NCI-H1694 treated with DMSO at 0.1 percent for 48 hours (cell line): ENCODE measurements at places on chromosomes 4 and X.

DNA sequence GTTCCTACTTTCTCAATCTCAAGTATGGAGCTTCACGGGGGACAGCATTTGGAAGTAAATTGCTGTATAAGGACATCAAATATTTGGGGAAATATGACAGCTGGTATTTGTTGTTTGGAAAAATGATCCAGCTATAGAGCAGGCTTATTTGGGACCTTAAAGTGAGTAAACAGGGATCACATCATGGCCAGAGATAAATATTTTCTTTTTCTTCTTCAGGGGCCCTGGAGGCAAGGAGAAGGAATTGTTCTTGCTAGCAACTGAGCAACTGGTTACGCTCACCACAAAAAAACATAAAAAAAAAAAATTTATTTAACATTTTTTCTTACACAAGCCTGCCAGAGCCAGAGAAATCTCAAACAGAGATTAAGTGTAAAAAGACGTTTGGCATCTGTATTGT, 277.2 kb upstream of the UGT8 start:
- DNase-seq: no peak

- DNase-seq: no peak
Measured at GRCh38 chr4:85142451-85142850, 176.0 kb upstream of the WDFY3 start.

- no peak for DNase-seq
Measured at GRCh38 chrX:66919280-66919832, 280.5 kb upstream of the EDA2R start.

DNA sequence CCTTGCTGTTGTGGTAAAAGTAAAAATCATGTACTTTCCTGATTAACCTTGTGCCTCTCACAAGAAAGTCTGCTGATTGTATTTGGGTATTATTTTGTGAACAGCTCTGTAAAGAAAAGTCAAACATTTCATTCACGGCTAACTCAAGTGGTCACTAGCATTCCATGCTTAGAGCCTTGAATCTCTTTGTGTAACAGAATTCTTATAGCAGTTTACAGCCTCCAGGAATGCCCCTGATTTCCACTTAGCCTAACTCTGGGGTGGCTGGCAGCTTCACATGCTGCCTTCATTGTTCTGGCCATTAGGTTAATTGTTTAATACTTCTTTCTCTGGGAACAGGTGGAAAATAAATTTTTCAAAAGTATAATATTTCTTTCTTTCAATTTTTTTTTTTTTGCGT, 226.7 kb downstream of the RBMX2 start:
- DNase-seq: no peak

DNA sequence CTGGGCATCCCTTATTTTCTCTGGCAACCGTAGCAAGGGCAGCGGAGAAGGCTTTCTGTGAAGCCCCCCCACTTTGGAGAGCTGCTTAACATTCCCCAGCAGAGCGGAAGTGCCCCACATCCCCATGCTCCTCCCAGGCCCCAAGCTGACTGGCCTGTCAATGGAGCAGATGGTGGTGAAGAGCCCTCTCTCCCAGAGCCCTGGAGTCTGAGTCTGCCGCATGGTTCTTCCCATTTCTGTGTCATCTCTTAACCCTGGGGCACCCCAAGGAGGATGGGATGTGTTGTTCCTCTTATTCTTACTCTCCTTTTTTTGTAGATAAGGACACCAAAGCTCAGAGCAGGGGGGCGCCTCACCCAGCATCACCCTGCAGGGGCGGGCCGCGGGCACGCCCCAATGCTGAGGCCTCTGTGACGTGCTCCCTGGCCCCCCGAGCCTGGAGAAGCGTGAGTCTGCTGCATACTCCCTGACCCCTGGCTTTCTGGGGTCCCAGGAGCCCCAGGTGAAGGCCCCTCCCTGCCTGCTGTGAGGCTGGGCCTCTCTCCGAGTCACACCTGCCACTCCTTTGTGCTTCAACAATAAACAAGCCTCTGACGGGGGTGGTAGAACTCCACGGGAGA, 35.9 kb downstream of the ADRA2C start:
- DNase-seq: no peak

DNA sequence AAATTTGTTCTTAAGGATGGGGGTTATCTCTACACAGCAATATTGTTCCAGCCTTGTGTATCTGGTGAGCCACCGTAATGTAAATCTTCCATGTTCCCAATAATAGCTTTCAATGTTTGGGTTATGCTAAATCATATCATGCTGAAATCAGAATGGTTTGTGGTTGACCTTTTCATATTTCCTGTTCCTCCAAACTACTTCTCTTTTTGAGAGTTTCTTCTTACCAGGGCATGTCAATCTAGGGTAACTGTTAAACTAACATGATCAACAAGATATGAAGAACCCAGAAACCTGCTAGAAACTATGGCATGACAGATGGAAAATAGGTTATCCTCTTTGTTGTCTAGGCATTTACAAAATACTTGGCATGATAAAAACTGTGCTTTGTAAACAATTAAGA, 22.0 kb downstream of the TNMD start:
- DNase-seq: no peak

- no peak for DNase-seq
Measured at GRCh38 chr4:20109391-20109790, 142.3 kb upstream of the SLIT2 start.

DNA sequence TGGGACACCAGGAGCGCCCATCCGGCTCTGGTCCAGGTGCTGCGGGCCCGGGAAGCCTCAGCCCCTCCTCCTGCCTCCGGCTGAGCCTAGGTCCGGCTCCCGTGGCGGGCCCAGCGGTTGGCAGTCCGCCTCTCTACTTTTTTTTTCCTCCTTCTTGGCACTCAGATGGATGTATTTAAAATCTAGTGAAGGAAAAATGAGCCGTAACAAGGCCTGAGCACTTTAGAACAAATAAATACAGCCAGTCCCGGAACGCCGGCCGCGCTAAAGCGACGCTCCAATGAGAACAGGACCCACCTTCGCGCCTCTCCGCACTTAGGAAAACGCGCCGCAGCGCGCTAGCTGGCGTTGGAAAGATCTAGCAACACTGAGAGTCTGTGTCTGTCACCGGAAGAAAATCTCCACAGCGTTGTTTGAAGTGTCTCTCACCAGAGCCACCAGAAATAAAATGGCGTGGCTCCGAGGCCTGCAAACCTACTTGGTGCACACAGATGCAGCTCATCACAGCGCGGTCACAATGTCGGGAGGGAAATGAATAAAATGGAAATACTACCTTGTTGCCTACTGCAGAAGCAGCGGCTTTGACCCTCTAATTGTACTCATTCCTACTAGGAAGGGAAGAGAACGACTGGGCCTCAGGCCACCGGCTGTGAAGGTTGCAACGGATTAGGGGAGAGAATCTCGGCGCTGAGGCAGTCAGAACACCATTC, 4.7 kb downstream of the NEUROG2 start:
- DNase-seq: no peak
